Right cardiac atrium (tissue), 5 donors: ENCODE measurements at places on chromosomes 11 and 22.

GRCh38 chr22:36922105-36922608 is 8.7 kb downstream of the CSF2RB start:
- DNase-seq: no peak

GRCh38 chr22:22753526-22754267 is 109.3 kb downstream of the GGTLC2 start:
- peak; percentile 22 for DNase-seq

- DNase-seq: no peak
These were observed 74.3 kb downstream of the SCN3B start for GRCh38 chr11:123580137-123580536.

DNA sequence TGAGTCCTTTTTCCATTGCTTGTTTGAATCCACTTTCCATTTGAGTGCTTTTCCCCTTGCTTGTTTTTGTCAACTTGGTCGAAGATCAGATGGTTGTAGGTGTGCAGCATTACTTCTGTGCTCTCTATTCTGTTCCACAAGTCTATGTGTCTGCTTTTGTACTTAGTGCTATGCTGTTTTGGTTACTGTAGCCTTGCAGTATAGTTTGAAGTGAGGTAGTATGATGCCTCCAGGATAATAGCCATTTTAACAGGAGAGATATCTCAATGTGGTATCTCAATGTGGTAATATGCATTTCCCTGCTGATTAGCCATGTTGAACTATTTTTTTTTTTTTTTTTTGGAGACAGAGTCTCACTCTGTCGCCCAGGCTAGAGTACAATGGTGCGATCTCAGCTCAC is 16.7 kb downstream of the ACRV1 start:
- DNase-seq: no peak

DNA sequence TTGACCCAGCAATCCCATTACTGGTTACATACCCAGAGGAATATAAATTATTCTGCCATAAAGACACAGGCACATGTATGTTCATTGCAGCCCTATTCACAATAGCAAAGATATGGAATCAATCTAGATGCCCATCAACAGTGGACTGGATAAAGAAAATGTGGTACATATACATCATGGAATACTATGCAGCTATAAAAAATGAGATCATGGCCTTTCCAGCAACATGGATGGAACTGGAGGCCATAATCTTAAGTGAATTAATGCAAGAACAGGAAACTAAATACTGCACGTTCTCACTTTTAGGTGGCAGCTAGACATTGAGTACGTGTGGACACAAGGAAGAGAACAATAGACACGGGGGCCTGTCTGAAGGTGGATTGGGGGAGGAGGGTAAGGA is 15.1 kb upstream of the WNT11 start:
- DNase-seq: no peak

DNA sequence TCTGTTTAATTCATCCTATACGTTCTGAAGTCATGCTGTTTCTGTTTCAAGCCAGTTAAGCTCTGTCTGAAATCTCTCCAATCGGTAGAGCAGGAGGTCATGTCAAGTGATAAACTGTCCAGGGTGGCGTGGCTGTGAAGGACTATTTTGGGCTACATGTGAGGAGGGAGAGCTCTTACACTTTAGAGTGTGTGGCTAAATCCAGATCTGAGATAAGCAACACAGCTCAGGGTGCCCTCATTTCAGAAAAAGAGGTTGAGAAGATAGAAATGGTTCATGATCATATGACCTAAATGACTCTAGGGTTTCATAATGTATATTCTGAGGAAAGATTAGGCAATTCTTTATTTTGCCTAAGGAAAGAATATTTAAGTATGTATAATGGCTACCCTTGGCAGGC is 8.4 kb downstream of the BLID start:
- no peak for DNase-seq

GRCh38 chr11:636511-637332 is at the start of gene DRD4:
Gene DRD4 (plus strand): TSS chr11:637269. CDS start chr11:637305, 36 bp downstream.
- DNase-seq: peak; percentile 70

GRCh38 chr11:74007691-74008372 is 1.1 kb downstream of the UCP3 start:
- no peak for DNase-seq

DNA sequence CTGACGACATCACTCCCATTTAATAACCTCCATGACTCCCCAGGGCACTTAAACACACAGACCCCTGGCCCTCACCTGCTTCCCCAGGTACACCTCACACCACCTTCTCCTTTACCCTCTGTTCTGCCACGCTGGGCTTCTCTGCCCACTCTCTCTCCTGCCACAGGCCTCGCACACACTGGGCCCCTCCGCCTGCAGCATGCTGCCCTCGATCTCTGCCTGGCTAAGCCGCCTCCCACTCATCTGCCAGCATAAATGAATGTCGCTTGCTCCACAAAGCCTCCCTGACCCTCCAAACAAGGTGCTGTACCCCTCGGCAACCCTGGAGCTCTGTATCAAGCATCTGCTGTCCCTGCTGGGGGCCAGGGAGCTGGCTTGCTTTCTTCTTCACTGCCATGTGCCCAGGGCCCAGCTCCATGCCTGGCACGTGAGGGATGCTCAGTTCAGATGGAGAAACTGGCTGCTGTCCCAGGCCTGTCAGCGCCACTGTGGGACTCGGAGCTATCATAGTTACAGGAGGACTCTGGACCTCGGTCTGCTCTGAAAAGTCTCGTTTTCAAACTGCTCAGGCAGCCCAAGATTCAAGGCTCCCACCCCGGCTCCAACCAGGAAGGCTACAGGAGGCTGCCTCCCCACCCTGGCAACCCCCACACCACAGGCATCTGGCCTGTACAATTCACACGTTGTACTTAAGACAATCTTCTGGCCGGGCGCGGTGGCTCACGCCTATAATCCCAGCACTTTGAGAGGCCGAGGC is 11.9 kb downstream of the TTLL1 start:
- peak; percentile 69 for DNase-seq
